ENCODE measurements at places on chromosomes 6 and 20. TPM values are rescaled to one million over a fixed set of nuclear protein-coding genes. Genes with fewer than 3 reads are reported as not detected.

DNA sequence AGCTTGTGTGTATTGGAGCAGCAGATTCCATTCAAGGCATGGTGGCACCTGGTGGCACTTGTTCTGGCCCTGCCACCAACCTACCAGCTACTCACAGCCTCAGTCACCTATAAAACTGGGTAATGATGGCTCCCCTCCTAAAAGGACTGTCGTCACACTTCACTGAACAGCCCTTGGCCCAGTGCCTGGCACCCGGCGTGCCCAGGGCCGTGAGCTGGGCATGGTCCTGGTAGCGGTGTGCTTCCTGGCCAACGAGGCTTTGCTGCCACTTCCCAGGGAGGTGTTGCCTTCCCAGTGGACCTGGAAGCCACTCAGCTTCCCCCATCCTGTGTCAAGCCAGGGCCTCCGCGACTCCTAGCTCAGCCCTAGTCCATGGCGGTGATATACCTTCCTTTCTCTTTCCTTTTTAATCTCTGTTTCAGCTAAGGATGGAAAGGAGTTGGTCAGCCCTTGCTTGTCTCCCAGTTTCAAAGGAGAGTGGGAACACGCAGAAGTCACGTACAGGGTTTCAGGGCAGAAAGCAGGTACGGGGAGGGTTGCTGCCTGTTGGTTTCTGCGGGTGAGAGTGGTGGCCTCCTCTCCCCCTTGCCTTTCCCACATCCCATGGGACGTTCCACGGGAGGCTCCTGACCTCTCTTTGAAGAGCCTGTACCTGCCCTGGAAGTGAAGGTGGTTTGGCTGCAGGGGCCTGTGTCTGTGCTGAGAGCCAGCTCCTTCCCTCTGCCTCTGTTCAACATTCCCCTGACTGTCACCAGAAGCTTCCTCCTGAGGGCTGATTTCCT, 25.5 kb downstream of the ENTPD6 start:
- no peak for DNase-seq

DNA sequence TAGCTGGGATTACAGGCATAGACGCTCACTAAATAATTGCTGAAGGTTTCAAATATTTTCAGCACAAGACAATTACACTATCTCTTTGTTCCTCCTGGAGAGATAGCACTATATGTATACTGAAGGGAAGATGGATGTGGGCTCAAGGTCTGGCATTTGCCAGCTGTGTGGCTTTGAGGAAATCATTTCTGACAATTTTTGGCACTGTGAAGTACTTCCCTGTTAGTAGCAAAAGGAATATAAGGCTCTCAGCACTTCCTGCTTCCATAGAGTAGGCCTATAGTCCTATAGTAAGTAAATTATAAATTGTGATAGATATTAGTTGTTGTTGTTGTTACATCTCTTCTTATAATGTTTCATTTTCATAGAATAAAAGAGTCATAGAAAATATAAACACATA, 271.1 kb downstream of the SAMD5 start:
- DNase-seq, result no peak

DNA sequence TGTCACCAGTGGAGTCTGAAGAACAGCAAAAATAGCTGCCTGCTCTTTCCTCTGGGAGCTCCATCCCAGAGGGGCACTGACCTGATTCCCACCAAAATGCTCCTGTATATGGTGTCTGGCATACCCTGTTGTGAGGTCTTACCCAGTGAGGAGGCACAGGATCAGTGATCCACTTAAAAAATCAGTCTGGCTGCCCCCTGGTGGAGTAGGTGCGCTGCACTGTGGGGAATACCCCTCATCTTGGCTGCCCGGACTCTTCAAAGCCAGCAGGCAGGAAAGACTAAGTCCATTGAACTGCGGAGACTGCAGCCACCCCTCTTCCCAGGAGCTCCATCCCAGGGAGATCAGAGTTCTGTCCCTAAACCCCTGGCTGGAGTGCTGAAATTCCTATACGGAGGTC, 230.9 kb upstream of the HTR1E start:
- no peak for DNase-seq

DNA sequence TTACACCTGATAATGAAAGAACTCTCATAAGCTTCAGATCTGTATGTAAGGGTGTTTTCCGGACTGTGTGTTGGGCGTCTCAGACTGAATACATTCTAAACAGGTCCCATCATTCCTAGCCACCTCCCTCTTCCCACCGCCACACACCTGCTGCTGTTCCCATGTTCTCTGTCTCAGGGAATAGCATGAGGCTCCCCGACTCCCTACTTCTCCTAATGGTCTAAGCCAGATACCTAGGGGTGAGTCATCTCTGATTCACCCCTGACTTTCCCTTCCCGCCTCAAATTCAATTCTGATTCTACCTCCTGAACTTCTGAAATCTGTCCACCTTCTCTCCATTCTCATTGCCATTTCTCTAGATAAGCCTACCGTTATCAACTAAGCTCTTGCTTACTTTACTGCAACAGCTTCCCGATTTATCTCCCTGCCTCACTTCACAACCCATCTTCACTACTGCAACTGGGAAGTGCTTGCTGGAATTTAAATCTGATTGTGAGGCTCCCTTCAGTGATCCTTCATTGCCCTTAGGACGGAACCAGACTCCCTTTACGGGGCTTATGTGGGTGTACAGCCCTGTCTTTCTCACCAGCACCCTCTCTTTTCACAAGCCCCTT, 1.6 kb downstream of the TMEM14A start:
- peak; percentile 78 for DNase-seq

GRCh38 chr6:83838727-83839126, 14.4 kb upstream of the RIPPLY2 start:
- DNase-seq, result peak; percentile 67

DNA sequence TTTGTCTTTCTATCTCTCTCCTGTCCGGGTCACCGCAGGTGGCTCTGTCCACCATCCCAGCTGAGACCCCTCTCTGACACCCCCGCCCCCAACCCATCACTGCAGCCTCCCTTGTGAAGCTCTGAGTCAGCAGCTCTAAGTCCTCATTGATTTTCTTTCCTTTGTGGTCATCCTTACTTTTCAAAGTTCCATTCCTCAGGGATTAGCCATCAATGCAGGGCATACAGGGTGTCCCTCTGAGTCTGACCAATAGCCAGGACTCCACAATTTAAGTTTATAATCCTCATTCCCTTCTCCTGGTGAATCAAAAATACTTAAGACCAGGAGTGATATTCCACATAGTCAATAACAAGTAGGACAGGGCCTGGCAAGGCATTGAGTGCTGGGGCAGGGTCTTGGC, 333.3 kb upstream of the CNR1 start:
- DNase-seq, result no peak

- DNase-seq, result no peak
Measured at GRCh38 chr20:53668992-53669391, 75.4 kb upstream of the ZNF217 start.

Gene MRAP2
- total RNA-seq, result 0.92 TPM

Gene PLCB1
- total RNA-seq, result 2.3 TPM

Gene METTL24
- total RNA-seq, result not detected

Gene AGER
- 0.60 TPM for total RNA-seq
